AG04449 (cell line): ENCODE measurements at places on chromosomes 2 and 18.

DNA sequence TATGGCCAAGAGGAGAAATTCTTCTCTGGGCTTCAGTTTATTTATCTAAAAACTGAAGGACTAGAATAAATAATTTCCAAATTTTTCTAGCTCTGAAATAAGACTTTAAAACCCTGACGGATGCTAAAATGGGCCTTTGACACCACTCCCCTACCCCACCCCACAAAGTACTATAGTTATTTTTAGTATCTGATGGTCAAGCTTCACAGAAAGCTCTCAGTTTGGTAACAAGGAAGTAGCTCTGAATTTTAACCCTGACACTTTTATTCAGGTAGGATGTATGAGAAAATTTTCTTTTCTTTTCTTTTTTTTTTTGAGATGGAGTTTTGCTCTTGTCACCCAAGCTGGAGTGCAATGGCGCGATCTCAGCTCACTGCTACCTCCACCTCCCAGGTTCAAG lies 2.4 kb downstream of the RBKS start:
- DNase-seq: no peak

DNA sequence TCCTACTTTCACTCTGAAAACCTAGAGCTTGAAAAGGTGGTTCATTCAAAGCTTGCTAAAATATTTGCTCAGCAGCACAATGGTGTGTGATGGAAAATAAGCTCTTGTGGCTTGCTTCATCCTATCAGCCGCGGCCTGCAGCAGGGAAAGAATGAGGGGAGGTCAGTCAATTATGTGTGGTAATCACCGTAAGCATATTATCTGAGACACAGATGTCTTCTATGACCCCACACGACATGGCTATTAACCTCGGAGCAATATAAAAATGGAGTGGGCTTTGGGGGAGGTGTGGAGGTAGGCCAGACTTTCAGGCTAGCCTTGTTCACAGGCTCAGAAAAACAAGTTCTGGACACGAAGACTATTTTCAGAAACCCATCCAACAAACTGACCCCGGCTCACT lies 98.4 kb upstream of the SIX3 start:
- DNase-seq: no peak

DNA sequence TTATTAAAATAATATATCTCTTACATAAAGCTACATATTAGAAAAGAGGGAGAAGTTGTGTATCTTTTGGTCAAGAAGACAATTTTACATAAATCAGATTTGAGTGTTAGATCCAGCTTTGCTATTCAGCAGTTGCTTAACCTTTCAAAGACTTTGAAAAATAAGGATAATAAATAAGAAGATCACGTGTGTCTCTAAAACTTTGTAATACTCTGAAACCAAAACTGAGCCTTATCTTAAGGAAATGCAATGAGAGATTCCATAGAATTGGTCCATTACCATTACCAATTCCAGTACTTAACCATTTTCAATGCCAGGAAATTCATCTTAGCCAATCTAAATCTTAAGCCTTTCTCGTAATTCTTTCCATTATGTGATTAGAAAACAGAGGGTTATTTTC lies 89.2 kb upstream of the COL5A2 start:
- DNase-seq: no peak

- DNase-seq: no peak
Observed at GRCh38 chr18:32258558-32259204, 68.8 kb downstream of the MEP1B start.

DNA sequence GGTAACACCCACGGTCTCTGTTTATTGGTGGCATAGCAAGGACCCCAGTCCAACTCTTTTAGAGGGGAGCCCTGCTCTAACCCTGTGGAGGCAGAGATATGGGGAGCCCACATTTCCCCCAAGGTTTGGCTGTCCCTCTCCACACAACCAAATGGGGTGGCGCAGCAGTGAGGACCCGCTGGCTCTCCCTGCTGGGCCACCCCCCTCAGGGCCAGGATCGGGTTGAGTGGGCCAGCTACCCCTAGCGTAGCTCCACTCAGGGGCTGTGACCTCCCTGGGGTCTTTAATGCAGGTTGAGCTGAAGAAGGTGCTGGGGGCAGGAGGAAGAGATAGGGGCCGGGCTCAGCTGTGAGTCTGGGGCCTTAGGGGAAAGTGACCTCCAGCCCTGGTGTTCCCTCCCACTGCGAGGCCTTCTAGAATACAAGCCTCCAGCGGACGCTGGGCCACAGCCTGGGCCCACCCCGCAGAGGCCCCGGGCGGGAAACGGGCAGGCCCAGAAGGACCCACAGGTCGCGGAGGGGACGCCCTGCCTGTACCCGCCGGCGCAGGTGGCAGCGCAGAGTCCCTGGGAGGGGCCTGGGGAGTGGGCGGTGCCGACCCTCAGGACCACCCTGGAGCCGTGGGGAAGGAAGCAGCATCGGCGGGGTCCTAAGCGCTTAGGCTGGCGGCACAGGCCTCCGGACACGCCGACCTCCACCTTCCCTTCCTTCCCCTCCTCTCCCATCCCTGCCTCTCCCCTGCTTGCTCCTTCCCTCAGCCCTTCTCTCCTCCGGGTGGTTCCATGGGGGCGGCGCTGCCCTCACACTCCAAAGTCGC lies 9.6 kb downstream of the CROCC2 start:
- no peak for DNase-seq

- no peak for DNase-seq
Observed at GRCh38 chr2:199955007-199955338, 318 bp downstream of the TYW5 start.

- no peak for DNase-seq
Observed at GRCh38 chr2:238158509-238159070, at the start of gene ERFE. ERFE (plus strand) TSS chr2:238158970; CDS start chr2:238159008, 38 bp downstream.

DNA sequence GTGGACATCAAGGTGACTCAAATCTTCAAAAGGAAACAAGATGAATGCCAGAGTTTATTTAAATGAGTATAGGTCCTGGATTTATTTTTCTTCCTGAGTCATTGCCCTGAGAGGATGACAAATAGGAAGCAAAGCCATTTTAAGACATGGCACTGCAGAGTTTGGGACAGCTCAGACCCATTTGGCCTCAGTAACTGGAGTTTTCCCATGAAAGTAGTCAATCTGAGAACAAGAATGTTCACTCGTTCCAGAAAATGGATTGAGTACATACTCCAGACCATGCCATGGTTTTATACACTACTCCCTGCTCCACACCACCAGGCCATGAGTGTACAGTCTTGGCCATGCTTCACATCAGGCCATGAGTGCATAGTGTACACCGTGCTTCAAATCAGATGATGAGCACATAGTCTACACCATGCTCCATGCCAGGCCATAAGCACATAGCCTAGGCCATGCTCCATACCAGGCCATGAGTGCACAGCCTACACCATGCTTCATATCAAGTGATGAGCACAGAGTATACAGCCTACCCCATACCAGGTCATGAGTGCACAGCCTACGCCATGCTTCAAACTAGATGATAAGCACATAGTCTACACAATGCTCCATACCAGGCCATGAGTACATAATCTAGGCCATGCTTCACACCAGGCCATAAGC lies 202.4 kb downstream of the FBXO15 start:
- DNase-seq: no peak

DNA sequence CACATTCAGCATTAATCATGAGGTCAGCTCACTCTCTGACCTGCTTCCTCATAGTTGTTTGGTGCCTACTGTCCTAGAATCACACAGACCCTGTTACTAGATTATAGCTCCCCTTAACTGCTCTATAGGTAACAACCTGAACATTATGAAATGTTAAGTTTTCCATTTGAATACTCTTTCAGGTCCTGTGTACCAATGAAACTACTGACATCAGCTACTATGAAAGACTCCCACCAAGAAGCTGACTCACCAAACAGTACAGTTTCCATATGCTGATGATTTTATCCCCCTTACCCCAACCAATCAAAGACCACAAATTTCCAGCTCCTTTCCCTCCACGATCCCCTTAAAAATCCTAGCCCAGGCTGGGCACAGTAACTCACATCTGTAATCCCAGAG lies 56.3 kb downstream of the SRBD1 start:
- no peak for DNase-seq

DNA sequence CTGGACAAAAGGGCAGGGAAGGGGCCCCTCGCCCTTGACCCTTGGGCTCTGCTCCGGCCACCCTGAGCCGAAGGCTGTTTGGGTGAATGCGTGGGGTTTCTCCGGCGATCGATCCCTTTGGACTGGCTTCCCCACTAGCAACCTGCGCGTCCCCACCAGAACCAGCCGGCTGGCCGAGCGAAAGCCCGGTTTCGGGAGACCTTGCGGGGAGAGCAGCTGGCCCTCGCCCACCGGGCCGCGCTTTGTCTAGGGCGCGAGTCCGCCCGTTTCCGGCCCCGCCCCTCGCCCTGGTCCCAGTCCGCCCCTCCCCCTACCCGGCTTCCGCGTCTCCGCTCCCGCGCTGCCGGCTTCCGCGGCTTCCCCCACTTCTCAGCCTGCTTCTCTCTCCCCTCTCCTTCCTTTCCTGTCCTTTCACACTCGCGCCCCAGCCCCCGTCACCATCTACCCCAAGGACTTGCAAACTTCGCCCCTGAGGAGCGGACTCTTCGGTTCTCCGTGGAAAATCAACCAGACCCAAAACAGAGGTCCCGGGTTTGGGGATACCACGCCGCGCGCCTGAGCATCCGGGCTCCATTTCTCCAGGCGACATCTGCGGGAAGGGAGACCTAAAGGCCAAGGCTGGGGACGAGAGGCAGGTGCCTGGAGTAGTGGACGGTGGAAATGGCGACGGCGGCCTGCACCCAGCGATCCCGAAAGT lies 48.0 kb upstream of the ATP6V1B1 start:
- no peak for DNase-seq

DNA sequence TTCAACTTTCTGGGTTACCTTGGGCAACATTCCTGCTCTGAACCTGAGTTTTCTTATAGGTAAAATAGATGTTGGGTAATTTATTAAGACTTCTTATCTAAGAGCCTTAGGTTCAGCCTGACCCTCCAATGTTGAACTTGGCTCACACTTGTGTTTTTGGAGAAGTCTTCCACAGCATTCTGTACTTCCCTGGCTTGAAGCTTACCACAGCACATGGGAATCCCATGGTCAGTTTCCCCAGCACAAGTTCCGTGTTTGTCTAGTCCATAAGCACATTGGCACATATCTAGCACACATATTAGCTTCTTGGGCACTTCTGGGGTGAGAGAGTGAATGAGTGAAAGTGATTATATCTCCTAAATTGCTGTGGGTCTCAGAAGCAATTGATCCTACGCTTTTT lies 782.5 kb upstream of the HS6ST1 start:
- DNase-seq: no peak

GRCh38 chr2:3099145-3099859 lies 278.3 kb downstream of the EIPR1 start:
- DNase-seq: no peak

GRCh38 chr2:100906679-100907078 lies 86.7 kb downstream of the NPAS2 start:
- no peak for DNase-seq

- DNase-seq: no peak
Observed at GRCh38 chr2:28639836-28640235, 111.8 kb upstream of the PPP1CB start.

DNA sequence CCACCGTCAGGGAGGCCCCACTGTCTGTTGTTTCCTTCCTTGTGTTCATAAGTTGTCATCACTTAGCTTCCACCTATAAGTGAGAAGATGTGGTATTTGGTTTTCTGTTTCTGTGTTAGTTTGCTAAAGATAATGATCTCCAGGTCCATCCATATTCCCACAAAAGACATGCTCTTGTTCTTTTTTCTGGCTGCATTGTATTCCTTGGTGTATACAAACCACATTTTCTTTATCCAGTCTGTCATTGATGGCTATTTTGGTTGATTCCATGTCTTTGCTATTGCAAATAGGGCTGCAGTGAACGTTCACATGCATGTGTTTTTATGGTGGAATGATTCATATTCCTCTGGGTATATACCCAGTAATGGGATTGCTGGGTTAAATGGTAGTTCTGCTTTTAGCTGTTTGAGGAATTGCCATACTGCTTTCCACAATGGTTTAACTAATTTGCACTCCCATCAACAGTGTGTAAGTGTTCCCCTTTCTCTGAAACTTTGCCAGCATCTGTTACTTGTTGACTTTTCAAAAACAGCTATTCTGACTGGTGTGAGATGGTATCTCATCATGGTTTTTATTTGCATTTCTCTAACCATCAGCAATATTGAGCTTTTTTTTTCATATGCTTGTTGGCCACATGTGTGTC lies 156.6 kb upstream of the NOSTRIN start:
- no peak for DNase-seq

DNA sequence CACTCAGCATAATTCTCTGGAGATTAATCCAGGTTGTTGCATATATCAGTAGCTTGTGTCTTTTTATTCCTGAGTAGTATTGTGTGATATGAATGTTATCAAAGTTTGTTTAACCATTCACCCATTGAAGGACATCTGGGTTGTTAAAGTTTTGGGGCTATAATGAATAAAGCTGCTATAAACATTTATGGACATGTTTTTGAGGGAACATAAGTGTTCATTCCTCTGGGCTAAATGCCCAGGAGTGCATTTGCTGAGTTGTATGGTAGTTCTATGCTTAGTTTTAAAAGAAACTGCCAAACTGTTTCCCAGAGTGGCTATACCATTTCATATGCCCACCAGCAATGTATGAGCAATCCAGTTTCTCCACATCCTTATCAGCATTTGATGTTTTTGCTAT lies 21.8 kb upstream of the KCNJ13 start:
- no peak for DNase-seq

DNA sequence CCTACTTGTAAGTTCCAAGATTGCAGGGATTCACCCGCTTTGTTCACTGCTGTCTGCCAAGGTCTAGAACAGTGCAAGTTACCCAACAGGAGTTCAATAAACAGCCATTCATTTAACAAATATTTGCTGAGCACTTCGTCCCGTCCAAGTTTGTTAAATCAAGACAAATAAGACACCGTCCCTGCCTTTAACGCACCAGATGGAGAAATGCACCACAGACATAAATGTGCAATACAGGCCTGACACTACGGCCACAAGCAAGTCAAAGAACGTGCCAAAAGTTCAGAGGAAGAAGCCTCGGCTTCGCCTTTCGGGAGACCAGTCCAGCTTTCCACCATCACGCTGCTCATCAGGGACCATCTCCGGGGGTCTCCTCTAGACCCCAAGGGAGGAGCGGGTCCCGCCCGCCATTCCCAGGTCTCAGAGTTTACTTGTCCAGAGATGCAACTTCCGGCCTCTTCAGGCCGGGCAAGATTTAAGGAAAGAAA lies 429 bp downstream of the C2orf76 start:
- DNase-seq: no peak

DNA sequence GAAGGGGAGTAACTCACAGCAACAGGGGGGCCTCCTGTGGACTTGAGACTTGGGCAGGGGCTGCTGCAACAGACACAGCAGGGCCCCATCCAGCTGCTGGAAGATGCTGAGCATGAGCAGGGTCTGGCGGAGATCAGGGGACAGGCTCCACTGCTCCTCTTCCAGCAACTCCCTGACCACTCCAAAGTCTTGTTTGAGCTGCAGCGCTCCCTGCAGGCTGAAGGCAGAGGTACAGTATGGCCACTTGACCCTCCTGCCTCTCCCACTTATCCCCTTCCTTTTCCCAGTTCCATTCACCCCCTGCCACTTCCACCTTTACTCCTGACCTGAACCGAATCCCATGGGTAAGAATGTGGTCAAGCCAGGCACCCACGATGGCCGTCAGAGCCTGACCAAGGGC lies 2.4 kb upstream of the MRPL53 start:
- DNase-seq: no peak

- DNase-seq: no peak
Observed at GRCh38 chr18:35491700-35492077, 6.1 kb downstream of the INO80C start.

- DNase-seq: no peak
Observed at GRCh38 chr2:75489721-75490120, 71.0 kb downstream of the EVA1A start.

GRCh38 chr18:3667255-3668137 lies 217.5 kb downstream of the TGIF1 start:
- no peak for DNase-seq

- DNase-seq: no peak
Observed at GRCh38 chr2:212157012-212157411, 381.6 kb downstream of the ERBB4 start.
